ENCODE measurements at places on chromosomes 1 and 21.

DNA sequence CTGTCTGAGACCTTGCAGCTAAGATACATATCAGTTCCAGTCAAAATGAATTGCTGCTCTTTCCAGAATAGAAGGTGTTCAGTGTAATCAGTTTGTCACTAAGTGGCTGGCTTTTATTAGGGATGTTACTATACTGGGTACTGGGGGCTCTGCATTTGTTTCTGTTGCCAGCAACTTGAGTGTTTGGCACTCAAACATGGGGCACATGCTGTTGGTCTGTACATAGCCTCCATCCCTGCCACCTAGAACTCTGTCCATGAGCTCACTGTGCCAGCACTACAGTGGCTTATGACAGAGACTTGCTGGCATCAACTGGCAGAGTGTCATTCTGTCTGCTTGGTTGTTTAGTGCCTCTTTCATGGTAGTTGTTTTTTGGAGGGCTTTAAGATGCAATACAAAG is 45.1 kb downstream of the RGSL1 start:
- DNase-seq, result no peak

DNA sequence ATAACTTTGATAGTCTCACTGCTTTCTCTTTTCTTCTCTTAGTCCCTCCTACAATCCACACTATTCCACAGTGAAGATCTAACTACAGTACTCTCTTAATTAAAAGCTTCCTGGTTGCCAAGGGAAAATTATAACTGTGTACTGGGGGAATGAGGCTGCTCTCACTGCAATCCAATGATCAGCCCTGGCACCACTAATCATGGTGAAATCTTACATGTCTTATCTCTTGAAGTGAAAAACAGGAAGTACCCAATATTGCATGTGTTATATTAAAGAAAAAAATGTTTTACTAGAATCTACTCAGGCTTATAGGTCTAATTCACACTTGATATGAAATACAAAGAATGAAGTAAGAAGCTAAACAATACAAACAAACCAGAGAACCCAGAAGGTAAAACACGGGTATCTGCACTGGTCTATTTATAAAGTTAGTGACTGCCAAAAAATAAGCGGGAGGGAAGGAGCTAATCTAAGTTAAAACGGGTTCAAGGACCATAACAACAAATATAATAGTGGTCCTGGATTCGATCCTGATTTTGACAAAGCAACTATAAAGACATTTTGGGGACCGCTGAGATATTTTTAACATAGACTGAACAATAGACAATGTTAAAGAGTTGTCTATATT is 57.5 kb downstream of the RGS2 start:
- no peak for DNase-seq

- DNase-seq, result no peak
Observed at GRCh38 chr1:22126531-22126930, 16.4 kb downstream of the WNT4 start.

- no peak for DNase-seq
Observed at GRCh38 chr1:27444632-27445031, 45.3 kb downstream of the WASF2 start.
